ENCODE measurements at places on chromosomes 11 and 22. TPM values are rescaled to one million over a fixed set of nuclear protein-coding genes. Genes with fewer than 3 reads are reported as not detected.
A peak's percentile ranks its signal among the peaks of the same experiment; 100 is the strongest.

Gene ART1
- not detected for total RNA-seq

Gene TMEM223
- 26.0 TPM for total RNA-seq

Gene RASL10A
- total RNA-seq = 1.3 TPM

Gene ZNF408
- total RNA-seq = 11.7 TPM

Gene APOL1
- 14.7 TPM for total RNA-seq

Gene NOX4
- total RNA-seq = not detected

Gene OR51I1
- total RNA-seq = not detected

Gene OR4A16
- not detected for total RNA-seq

Gene PANX3
- total RNA-seq = not detected

Gene MMP13
- total RNA-seq = not detected

Gene BBOX1
- total RNA-seq = not detected

Gene MGAT3
- 8.9 TPM for total RNA-seq

Gene OR51B2
- not detected for total RNA-seq

Gene VPREB3
- 1.9 TPM for total RNA-seq

DNA sequence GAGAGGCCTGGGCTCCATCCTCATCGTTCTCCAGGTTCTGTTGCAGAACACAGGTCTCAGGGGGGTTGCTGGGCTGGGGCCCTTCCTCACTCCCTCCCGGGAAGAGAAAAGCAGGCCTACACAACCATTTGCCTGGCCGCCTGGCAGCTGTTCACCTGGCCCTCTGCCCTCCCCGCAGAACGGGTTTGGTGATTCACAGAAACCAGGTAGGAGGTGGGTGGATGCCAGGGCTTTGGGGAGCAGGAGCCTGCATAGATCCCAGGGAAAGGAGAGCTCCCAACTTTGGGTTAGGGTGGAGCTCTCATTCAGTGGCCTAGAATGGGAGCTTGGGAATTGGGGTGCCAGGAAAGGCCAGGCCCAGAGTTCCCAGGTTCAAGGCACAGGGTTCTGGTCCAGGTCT is 995 bp downstream of the TMEM134 start:
- peaks cover 18% of the 10 kb centered on the region for H3K4me1 ChIP-seq
- H3K27me3 ChIP-seq = no peaks in the 10 kb centered on the region
- H3K4me3 ChIP-seq = peak overlapping the region; percentile 97
- H3K36me3 ChIP-seq = no peaks in the 10 kb centered on the region

DNA sequence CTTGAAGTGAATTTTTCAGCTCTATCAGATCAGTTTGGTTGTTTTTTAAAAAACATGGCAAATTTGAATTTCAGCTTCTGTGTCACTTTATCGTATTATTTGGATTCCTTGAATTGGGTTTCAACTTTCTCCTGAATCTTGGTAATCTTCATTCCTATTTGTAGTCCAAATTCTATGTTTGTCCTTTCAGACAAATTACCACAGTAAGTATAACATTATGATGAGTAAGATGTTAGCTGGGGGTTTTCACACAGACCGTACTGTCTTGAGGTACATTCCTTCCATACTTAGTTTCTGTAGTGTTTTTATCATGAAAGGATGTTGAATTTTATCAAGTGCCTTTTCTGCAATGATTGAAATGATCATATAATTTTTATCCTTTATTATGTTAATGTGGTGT is 28.0 kb downstream of the OR5B17 start:
- no peak overlapping the region for H3K4me3 ChIP-seq
- DNase-seq = no peak
- no peaks in the 10 kb centered on the region for H3K27me3 ChIP-seq
- H3K36me3 ChIP-seq = no peaks in the 10 kb centered on the region
- no peaks in the 10 kb centered on the region for H3K4me1 ChIP-seq

DNA sequence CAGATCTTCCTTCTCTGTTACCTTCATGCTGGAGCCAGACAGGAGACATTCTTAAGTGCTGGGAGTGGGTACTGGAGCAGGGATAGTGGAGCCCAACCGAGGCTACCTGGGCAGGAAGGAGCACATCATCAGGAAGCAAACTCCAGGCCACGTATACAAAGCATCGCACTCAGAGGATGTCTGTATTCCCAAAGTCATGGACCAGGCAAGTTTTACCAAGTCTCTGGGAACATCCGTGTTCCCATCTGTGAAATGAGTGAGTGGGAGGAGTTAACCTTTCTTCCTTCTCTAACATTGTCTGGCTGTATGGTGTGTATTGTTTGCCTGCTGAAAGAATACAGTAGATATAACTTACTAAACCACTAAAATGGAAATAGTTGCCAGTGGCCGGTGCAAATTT is 175.0 kb upstream of the TMEM45B start:
- no peak for DNase-seq
- no peak overlapping the region for H3K27ac ChIP-seq
- H3K4me3 ChIP-seq = no peak overlapping the region
- no peaks in the 10 kb centered on the region for H3K4me1 ChIP-seq

GRCh38 chr11:61718621-61719302 is 33.7 kb upstream of the MYRF start:
- H3K4me1 ChIP-seq = peaks cover 6% of the 10 kb centered on the region
- H3K4me3 ChIP-seq = peak overlapping the region; percentile 11
- H3K27me3 ChIP-seq = no peaks in the 10 kb centered on the region
- H3K36me3 ChIP-seq = no peaks in the 10 kb centered on the region

DNA sequence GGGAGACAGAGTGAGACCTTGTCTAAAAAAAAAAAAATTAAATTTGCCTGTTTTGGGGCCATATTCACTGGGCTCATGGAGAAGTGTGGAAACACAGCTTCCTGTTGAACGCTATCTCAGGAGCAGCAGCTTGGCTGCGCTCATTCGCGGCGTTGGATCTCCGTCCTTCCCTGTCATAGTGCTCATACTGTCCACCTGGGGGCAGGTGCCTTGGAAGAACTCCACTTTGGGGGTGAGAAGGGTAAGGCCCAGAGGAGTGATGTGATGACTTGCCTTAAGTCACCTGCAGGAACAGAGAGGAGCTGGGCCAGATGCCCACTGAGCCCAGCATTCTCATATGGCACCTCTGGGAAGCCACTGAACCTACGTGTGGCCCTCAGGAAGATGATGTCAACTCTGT is 82.8 kb downstream of the CABIN1 start:
- peaks cover 5% of the 10 kb centered on the region for H3K36me3 ChIP-seq
- no peaks in the 10 kb centered on the region for H3K27me3 ChIP-seq
- no peak overlapping the region for H3K4me3 ChIP-seq
- DNase-seq = no peak
- no peaks in the 10 kb centered on the region for H3K4me1 ChIP-seq

DNA sequence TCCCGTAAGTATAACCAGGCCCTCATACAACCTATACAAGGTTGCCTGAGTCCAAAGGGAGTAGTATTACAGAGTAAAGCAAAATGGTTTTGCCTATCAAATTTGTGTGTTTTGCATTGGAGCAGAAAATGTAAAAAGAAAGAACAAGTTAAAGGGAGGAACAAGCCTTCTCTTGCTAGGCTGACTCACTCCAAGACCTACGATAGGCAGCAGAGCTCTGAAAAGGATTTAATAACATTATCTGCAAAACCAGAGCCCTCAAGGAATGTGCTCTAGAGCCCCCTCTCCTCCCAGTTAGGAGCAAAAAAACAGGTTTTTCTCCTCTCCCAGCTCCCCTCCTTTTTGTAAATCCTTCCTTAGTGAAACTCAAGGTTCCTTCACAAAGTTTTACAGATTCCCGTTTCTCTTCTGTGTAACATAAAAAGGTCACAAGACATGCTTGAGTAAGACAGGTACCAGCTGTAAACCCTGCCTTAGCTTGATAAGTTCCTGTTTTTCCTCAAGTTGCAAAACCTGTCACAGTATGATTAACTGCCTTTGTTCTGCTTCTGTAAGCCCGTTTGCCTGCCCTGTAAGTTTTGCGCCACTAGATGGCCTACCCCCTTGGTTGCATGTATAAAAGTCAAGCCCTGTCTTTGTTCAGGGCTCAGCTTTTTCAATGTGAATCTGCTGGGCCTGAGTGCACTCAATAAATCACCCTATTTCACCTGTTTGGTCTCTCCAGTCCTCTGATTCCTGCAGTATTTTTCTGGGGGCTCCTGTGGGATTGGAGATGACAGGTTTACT is 498.2 kb downstream of the KCNA4 start:
- no peak overlapping the region for H3K27ac ChIP-seq
- no peaks in the 10 kb centered on the region for H3K4me1 ChIP-seq
- DNase-seq = no peak
- no peaks in the 10 kb centered on the region for H3K36me3 ChIP-seq

GRCh38 chr11:71482746-71483364 is 29.9 kb downstream of the NADSYN1 start:
- no peaks in the 10 kb centered on the region for H3K4me1 ChIP-seq
- DNase-seq = no peak
- no peak overlapping the region for H3K4me3 ChIP-seq

DNA sequence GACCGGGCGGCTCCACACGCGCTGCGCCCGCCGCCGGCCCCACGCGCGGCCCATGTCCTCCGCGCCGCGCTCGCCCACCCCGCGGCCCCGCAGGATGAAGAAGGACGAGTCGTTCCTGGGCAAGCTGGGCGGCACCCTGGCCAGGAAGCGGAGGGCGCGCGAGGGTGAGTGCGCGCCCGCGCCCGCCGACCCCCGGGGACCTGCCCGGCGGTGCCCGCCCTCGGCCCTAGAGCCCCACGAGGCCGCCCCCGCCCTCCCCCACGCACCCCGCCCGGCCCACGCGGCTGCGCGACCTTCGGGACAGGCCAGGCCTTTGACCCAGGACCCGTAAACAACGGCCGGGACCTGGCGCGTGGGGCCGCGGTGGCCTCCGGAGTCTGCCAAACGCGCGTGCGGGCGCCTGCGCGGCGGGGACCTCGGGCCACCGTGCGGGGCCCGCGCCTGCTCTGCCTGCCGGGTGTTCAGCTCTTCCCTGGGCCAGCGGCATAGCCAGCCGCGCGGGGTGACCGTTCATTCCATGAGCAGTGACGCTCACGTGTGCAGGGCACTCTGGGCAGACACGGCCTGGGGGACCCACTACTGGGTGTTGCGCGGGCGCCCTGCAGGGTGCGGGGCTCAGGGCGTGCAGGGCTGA is at the start of gene PARVB:
Gene PARVB, plus strand, starts transcription at position 15 of the 634 bp plus-strand sequence. Its CDS starts 38 bp downstream, at position 53.
- DNase-seq = no peak
- H3K4me1 ChIP-seq = no peaks in the 10 kb centered on the region
- peak within 1 kb of the TSS; percentile 82 for H3K27ac ChIP-seq
- no peaks in the 10 kb centered on the region for H3K36me3 ChIP-seq
- peaks cover 4% of the 10 kb centered on the region for H3K27me3 ChIP-seq

GRCh38 chr11:290621-291231 is 1.8 kb downstream of the PGGHG start:
- H3K4me1 ChIP-seq = no peaks in the 10 kb centered on the region
- no peak for DNase-seq
- no peak overlapping the region for H3K4me3 ChIP-seq
- H3K27ac ChIP-seq = no peak overlapping the region
- no peaks in the 10 kb centered on the region for H3K36me3 ChIP-seq

DNA sequence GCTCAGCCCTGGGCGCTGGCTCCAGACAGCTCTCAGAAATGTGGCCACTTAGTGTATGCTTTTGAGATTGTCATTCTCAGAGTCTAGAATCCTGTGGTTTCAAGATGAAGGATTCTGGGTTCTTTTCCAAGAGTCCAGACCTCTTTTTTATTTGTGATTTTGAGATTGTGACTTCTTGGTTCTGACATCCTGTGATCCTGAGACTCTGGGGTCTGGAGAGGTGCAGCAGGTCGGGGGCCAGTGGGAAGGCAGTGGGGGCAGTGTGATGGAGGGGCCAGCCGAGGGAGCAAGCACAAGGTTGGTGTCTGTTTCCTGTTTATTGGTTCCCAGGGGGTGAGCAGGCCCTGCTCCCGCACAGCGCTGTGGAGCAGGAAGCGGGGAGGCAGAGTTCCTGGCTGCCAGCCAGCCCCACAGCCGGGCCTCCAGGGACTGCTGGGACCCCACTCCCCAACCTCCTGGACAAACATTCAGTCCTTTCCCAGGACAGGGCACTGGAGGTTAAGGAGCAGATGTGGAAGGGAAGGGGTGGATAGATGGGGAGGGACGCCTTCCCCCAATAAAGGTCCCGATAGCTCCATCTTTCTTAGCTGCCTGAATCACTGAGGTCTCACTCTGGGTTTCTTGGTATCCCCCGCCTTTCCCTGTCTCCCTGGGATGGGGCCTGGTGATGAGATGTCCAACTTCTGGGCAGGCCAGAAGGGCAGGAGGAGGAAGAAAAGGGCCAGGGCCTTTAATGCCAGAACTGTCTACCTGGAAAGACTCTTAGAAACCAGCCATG is 13.7 kb downstream of the ARHGEF17 start:
- no peaks in the 10 kb centered on the region for H3K4me1 ChIP-seq
- no peak for DNase-seq
- no peaks in the 10 kb centered on the region for H3K27me3 ChIP-seq
- H3K27ac ChIP-seq = peak overlapping the region; percentile 47
- no peaks in the 10 kb centered on the region for H3K36me3 ChIP-seq

- H3K4me3 ChIP-seq = no peak overlapping the region
- no peaks in the 10 kb centered on the region for H3K36me3 ChIP-seq
- H3K27me3 ChIP-seq = no peaks in the 10 kb centered on the region
- DNase-seq = peak; percentile 42
- H3K4me1 ChIP-seq = no peaks in the 10 kb centered on the region
- no peak overlapping the region for H3K27ac ChIP-seq
Observed at GRCh38 chr11:38791346-38791961, 2193.4 kb upstream of the RAG2 start.

GRCh38 chr11:129416080-129416820 is 40.6 kb downstream of the BARX2 start:
- peak overlapping the region; percentile 68 for H3K27ac ChIP-seq
- no peak overlapping the region for H3K4me3 ChIP-seq
- no peaks in the 10 kb centered on the region for H3K27me3 ChIP-seq
- H3K36me3 ChIP-seq = no peaks in the 10 kb centered on the region
- H3K4me1 ChIP-seq = peaks cover 17% of the 10 kb centered on the region

- no peaks in the 10 kb centered on the region for H3K27me3 ChIP-seq
- no peak overlapping the region for H3K27ac ChIP-seq
- no peaks in the 10 kb centered on the region for H3K36me3 ChIP-seq
- no peaks in the 10 kb centered on the region for H3K4me1 ChIP-seq
Observed at GRCh38 chr11:76614471-76615179, 55.9 kb downstream of the LRRC32 start.

GRCh38 chr22:39233710-39234471 is 10.9 kb downstream of the PDGFB start:
- H3K27ac ChIP-seq = no peak overlapping the region
- peaks cover 16% of the 10 kb centered on the region for H3K4me1 ChIP-seq
- H3K4me3 ChIP-seq = no peak overlapping the region
- H3K27me3 ChIP-seq = peaks cover 28% of the 10 kb centered on the region
- DNase-seq = no peak
- H3K36me3 ChIP-seq = no peaks in the 10 kb centered on the region

All from colonic mucosa (tissue), 4 donors.